Fibroblast of upper back skin (primary cell): ENCODE measurements at places on chromosomes 3 and 15.
A peak's percentile ranks its signal among the peaks of the same experiment; 100 is the strongest.

- no peak for DNase-seq
These were observed 140.9 kb upstream of the CDIN1 start for GRCh38 chr15:36438499-36438898.

- DNase-seq, result no peak
These were observed 133.3 kb downstream of the SUCLG2 start for GRCh38 chr3:67521053-67521646.

GRCh38 chr3:109356442-109357155 is 19.3 kb upstream of the DPPA4 start:
- no peak for DNase-seq

GRCh38 chr15:70493787-70494516 is 269.4 kb downstream of the UACA start:
- DNase-seq, result peak; percentile 46

GRCh38 chr15:81146006-81146405 is 11.9 kb downstream of the CFAP161 start:
- peak; percentile 41 for DNase-seq

DNA sequence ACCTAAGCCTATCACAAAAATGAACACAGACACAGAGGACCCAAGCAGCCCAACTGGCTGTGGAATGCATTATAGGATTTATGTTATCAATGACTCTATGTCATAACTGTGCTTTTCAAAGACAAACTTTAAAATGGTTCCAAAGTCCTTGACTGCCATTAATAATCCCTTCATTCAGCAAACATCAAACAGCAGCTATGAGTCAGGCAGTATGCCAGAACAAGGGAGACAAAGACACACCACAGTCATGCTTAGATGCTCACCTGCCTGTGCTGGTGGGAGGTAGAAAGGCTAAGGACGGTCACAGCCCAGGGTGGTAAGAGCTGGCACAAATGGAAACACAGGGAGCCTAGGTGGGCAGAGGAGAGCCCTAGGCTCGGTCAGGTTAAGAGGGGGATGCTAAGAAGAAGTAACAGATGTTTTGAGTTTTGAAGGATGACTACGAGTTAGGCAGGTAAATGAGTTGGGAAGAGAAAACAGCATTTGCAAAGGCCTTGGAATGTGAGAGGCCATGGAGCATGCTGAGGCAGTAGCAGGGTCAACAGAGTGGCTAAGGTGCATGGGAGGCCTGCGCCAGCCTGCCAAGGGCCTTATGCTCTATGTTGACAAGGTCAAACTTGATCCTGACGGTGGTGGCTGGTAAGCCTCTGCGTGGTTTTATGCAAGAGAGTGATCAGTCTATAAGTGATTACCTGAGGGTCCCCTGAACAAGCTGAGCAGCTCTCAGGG is 23.0 kb downstream of the NMNAT3 start:
- DNase-seq, result no peak

- peak; percentile 13 for DNase-seq
These were observed at the start of gene TMEM266 for GRCh38 chr15:76059320-76060117. TSS of gene TMEM266 (plus strand) at chr15:76059985. CDS start at chr15:76134264, 74,279 bp downstream.

GRCh38 chr3:186511245-186511644 is 32.9 kb downstream of the CRYGS start:
- no peak for DNase-seq

- DNase-seq, result no peak
These were observed 16.3 kb upstream of the BBX start for GRCh38 chr3:107506458-107506857.

DNA sequence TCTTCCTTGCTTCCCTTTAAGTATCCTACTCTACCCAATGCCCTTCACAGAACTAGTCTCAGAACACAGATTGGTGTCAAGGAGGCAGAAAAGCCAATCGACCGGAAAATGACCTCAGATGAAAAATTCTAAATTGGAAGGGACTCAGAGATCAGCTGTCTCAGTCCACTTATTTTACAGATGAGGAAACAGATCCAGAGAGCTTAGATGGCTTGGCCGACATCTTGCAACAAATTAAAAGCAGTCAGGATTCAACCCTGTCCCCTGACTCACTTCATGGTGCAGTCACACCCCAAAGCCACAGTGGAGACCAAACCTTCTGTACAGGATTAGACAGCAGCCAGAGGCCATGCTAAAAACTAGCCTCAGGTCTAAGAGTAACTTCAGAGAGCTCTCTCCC is 169.3 kb upstream of the BHLHE40 start:
- no peak for DNase-seq

DNA sequence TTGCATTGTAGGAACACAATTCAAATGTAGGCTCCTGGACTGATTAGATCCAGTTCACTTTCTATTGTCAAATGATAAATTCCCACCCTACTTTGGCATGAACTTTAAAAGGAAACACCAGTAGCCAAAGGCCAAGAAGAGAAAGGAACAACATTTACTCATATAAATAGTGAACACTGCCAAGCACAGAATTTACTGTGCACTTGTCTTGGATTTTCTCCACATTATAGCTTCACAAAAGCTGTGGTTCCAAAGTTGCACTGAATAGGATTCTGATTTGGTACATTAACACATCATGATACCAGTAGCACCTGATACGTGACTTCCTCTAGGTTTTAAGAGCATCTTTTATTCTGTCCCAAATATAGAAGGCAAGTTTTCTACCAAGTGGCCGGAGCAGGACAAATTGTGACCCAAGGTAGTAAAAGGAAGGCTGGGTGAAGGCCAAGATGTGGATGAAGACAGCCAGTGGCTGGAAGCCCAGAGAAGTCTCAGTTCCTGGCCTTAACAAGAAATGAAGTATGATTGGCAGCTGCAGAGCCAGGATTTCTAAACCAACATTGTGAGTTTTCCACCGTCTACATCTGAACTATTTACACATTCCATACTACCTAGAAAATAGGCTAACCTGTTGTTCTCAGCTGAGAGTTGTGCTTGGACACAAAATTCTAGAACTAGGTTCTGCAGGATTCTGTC is 206.7 kb downstream of the THRB start:
- no peak for DNase-seq

DNA sequence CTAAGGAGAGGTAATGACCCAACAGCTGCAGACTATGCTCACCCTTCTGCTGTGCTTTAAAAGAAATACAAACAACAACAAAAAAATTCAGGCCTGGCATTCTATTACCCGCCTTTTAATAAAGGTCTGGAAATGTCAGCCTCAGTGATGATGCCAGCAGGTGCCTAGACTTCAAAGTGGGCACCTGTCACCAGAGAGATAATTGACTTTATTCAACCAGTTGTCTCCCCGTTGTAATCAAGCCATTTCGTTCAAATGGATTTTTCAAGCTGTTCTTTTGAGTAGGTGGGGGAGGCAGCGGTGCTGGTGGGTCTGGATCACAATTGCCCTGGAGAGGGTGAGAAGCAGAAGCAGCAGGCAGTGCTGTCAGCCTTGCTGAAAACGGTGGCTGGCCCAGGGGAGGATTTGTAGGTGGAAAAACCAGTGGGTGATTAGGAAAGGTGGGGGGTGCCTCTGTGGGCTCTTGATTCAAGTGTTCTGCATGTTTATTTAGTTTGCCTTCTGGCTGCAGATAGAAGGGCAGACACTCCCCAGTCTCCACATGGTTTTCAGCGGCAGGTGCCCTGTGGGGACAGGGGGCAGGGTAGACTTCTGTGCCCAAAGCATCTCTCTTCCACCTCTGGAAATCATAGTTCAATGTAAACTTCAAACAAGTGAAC is 300.2 kb upstream of the SLCO3A1 start:
- no peak for DNase-seq

DNA sequence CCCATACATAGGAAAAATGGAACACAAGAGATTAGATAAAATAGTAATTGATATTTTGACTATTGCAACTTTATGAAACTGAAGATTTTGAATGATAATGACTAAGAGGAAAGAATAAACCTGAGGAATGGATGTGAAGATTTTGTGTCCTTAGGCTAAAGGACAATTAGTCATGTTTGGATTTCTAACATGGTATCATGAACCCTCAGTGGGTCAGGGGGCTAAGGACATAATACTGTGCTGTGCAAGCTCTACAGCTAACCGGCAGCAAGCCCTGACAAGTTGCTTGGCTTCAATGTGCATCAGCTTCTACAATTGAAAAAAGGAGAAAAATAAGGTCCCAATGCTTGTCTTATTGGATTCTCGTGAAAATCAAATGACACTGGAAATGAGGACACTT is 491.0 kb downstream of the MECOM start:
- DNase-seq, result no peak

GRCh38 chr15:43185157-43186002 is at the start of gene CCNDBP1:
TSS of gene CCNDBP1 (plus strand) at chr15:43185403. CDS start at chr15:43185499, 96 bp downstream.
- DNase-seq, result peak; percentile 58

GRCh38 chr3:125055913-125056745 is at the start of gene HEG1:
TSS of gene HEG1 (minus strand) at chr3:125055997. CDS start at chr3:125055890, 107 bp downstream.
- DNase-seq, result peak; percentile 81

DNA sequence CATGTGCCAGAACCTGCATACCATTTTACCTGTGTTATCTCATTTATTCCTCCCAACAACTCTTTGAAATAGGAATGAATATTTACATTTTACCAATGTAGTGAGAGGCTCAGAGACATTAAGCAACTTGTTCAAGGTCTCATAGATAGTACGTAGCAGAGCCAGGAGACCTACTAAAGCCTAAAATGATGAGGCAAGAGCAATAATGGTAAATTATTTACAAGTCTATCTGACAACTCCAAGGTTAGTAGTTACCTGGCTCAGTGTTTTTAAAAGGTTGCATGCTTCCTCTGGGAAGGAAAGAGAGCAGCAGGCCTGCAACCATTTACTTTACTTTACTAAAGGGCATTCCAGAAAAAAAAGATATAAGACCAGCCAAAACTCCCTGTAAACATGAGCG is 103.0 kb downstream of the CFAP20DC start:
- DNase-seq, result no peak

DNA sequence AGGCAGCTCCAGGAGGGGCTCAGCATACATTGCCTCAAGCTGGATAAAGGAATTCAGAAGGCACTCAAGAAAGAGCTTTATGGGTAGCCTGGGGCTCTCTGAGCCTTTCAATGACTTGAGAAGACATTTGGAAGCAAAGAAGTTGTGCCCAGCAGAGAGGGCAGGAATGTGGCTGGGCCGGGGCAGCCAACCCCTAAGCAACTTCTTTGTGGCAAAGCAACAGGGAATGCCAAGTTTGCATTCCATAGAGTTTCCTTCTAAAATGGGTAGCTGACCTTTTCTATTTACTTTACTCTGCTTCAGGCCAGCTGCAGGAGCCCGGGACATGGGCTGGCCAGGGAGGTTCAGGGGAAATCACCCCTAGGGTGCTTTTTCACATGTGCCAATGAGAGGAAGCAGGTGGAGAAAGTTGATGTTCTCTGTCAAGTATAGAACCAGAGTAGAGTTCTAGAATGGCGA is 45.6 kb downstream of the CCDC12 start:
- no peak for DNase-seq

GRCh38 chr3:46545818-46546630 is 20.1 kb downstream of the LRRC2 start:
- DNase-seq, result no peak

- DNase-seq, result no peak
These were observed 44.5 kb upstream of the KIF23 start for GRCh38 chr15:69369631-69370030.

DNA sequence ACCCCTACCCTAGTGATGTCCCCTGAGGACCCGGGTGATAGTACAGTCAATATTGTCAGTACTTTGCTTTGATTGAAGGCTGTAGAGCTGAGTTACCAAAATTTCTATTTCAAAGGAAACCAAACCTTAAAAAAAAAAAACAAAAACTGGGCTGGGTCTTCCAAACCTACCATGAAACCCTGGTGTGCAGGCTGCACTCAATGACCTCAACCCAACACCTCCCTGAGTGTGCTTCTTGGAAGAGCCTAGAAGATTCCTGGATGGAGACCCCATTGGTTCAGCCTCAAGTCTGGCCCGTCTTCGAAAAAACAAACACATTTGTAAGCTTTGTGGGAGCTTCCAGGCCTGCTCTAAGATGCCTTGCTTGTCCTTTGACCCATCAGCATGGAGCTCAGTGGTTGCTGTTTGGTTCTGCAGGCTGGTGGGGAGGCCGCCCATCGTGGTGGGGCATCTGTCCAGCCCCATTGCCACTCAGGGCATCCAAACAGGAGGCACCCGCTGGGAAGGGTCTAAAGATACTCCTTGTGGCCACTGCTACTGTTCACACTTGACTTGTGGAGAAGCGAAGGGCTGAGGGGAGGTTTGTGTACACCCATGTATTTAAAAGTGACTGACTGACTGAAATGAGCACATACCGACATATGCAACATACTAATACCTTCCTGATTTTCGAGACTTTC is 32.2 kb downstream of the CRTAP start:
- no peak for DNase-seq
